ENCODE measurements at places on chromosomes 7 and 10.

- DNase-seq: no peak
Measured at GRCh38 chr7:81600608-81601007, 169.2 kb downstream of the HGF start.

DNA sequence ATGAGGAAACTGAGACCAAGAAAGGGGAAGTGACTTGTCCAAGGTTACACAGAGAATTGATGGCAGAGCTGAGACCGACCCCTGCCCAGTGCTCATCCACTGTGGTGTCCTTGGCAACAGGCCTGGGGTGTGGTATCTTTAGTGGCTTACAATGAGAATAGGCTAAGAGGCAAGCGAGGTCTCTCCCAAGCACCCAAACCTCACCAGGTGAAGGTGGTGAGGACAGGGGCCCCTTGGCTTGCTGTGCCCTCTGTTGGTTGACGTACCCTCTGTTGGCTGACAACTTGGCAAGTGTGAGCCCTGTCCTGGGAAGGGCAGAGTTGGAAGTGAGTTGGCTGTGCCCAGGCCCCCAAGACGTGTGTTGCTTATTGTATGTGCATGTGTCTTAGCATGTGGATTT is 166.9 kb downstream of the GRK5 start:
- no peak for DNase-seq

- no peak for DNase-seq
Measured at GRCh38 chr10:60883187-60883586, 60.8 kb downstream of the RHOBTB1 start.

DNA sequence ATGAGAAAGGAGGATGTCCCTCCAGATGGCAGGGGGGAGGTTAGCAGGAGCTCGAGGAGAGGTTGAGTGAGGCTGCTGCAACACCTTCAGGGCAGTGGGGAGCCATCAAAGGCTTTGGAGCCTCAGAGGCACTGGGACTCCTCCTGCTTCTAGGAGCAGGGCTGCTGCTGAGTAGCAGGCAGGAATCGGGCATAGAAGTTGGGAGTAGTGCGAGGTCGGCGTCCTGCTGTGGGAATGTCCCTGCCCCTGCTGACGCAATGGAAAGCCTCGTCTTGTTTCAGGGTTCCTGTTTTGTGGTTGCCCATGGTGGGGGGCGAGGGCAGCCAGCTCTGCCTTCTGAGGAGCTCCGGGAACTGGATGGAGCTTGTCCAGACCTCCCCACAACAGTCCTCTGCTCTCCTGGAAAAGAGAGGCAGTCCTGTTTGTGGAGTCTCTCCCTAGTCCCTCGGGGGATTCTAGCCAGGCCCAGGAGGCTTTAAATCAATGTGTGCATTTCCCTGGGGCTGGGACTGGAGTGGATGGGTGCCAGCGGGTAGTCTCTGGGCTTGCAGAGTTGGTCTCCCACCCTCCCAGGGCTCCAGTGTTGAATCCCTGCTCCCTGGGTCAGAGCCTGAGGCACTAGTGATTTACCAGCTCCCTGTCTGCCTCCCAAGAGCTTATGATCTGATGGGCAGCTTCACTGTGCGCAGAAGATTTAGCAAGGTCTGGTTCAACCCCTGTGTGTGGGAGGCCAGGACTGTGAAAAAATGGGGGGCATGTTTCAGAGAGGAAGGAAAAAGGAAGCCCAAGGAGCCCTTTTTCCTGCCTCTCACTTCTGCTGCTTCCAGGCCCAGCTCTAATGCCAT is 98.7 kb upstream of the PPIF start:
- DNase-seq: no peak

DNA sequence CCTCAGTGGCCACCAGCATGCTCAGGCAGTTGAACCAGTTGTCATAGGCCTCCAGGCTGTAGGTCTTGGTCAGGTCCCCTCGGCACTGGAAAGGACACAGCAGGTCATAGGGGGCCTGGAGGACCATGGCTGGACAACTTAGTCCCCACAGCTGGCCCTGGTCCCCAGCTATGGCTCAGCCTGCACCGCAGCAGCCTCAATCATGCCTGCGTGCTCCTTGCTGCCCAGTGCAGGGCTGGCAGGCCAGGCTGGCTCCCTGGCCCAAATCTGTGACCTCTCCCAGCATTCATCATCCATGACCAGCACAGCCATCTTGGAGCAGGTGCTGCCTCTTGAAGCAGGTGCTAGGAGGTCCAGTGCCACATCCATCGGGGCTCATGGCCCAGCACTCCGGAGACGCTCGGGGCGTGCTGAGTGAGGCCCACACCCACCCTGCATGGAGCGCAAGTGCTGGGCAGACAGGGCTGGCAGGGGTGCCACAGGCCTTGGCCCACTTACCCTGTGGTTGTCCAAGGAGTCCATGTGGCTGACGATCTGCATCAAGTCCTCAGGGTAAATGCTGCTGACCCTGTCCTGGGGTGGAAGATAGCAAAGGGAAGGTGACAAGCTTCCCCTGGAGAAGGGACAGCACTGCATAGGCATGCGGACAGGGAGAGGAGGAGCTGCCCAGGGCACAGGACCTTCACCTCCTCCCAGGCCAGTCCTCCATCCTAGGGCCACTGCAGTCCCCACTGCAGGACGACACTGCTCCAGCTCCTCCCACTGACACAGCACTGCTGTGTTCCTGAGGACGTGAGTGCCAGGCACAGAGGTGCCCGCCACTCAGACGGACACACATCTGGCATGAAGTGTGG is 61.7 kb downstream of the CSGALNACT2 start:
- no peak for DNase-seq

DNA sequence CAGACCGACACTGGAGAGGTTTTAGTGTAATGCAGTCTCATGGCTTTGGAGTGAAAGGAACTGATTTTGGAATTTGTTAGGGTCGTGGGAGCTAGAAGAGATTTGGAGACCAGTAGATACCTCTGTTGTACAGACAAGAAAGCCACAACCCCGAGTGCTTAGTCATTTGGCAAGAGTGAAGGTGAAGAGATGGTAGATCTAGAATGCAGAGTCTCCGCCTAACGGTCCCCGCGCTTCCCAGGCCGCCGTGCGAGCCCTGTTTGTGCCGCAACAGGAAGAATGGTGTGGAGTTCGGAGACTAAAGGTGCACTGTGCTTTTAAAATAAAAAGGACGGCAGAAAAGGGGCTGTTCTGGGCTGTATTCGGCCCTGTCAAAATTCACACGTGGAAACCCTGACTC is 186.7 kb downstream of the ADARB2 start:
- DNase-seq: no peak

GRCh38 chr7:43568529-43568928 is 14.4 kb upstream of the STK17A start:
- no peak for DNase-seq

GRCh38 chr7:36564489-36564888 is 159.8 kb downstream of the AOAH start:
- no peak for DNase-seq

- no peak for DNase-seq
Measured at GRCh38 chr10:130481936-130482335, 345.7 kb downstream of the GLRX3 start.

- DNase-seq: no peak
Measured at GRCh38 chr7:2718296-2718965, 30.4 kb downstream of the AMZ1 start.

DNA sequence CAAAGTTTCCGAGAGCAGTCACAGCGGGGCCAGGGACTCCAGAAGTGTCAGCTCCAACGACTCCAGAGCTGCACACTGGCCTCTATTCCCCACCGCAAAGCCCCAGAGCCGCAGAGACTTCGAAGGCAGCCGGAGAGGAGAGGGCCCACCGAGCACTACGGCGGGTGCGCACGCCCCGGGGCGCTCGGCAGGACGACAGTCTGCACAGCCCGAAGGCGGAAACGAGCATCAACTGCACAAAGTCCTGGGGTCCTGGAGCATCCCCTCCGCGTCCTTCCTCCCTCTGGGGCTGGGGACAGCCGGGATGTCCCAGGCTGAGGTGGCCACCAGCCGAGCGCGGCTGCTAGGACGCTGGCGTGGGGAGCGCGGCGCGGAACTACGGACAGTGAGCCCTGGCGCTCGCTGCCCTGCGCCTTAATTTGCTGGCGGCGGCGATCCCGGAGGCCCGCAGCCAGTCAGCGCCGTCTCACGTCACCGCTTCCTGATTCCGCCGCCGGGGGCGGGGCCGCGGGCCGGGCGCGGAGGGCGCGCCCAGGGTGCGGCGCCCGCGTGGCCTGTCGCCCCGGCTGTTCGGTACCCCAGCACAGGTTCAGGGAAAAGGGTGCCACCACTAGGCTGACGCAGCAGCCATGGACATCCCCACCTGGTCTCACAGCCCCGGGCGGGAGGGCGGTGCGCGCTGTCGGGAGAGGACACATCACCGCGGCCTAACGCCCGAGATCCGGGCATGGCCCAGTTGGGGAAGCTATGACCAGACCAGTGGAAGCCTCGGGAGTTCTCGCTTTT is at the start of gene TBX20:
Gene TBX20, minus strand, starts transcription at position 391 of the 786 bp plus-strand sequence. CDS start 480 bp downstream, outside the sequence.
- DNase-seq: no peak

GRCh38 chr7:71659622-71660021 is 527.7 kb downstream of the GALNT17 start:
- DNase-seq: no peak

DNA sequence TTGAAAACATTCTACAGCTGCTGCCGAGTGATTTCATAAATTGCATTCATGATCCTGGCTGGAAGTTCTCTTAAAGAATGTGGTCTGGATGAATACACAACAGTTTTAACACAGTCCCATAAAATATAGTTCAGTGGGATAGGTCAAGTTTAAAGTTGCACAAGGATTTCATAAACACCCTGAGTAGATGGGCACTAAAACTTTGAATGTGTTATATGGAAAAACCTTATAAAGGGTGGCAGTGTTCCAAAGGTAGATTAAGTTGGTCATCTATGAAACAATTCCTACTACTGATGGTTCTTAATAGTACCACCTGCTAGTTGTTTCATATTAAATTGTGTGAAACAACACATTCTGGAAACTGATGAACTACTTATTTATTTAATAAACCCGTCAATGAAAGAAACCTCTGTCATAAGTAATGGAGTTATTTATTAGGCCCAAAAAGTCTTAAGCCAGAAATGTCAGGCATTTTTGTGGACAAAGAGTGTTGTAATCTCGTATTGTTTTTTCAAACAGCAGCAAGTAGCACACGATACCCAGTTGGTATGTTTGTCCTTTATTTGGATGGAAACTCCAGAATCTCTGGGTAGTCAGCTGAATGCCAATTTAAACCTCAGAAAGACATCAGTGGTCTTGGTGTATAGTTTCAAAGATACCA is 14.3 kb upstream of the RPA3 start:
- no peak for DNase-seq

DNA sequence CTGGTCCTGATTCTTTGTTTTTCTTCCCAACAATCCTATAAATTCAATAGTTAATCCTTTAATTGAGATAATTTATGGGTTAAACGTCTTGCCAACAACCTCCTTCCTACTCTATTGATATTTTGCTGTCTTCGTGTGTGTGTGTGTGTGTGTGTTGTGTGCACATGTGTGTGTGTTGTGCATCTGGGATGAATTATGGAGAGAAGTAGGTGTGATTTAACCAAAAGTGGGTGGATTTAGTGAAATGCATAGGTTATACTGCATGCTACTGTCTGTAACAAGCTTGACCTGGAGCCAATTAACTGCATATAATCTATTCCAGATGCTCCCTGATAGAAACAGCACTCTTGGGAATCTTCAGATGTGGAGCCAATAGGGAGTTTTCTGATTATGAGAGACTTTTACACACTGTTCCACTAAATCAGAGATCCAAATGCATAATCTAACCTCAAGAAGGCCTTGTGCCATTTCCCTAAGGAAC is 61.2 kb downstream of the SEMA3D start:
- DNase-seq: no peak

DNA sequence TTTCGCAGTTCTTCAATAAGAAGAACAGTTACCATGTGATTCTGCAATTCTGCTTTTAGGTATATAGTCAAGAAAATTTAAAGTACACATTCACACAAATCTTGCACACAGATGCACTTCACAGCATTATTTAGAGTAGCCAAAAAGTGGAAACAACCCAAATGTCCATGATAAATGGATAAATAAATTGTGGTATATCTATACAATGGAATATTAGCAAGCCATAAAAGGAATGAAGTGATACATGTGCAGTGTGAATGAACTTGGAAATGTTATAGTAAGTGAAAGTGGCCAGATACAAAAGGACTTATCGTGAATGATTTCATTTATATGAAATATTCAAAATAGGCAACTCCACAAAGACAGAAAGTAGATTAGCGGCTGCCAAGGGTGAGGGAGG is 109.1 kb downstream of the AGMO start:
- DNase-seq: no peak

DNA sequence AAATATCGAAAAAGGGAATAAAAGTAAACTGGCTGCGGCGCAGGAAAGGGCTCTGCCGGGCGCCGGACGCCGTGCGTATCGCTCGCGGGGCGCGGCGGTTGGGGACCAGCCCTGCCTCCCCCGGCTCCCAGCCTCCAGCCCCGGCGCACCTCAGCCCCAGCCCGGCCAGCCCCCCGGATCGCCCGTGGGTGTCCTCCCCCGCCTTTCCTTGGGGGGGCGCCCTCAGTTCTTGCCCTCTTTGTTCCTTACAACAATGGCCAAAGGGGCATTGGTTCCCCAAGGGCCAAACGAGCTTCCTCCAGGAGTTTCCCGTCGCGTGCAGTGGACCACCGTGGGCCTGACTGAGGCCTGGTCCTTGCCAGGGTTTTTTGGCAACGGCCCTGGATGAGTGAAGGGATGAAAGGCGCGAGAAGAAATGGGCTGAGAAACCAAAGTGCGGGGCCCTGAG is 1.2 kb downstream of the MACROH2A2 start:
- no peak for DNase-seq

DNA sequence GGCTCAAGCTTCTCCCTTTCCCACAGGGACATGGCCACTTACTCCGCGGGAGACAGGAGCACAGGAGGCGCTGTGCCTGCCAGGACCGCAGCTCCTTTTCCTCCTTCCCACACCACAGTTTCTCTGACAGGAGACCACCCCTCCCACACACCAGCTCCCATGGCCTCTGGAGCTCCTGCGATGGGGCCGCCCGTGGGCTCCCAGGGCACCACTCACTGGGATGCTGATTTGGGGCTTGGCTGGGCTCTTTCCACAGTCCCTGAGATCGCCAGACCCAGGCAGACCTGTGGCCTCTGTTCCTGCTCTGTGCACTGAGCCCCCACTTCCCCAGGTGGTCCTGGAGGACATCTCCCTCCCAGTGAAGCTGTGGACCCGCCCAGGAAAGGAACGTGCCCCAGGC is 226.9 kb upstream of the SHH start:
- no peak for DNase-seq

GRCh38 chr10:20327954-20328353 is 511.7 kb downstream of the PLXDC2 start:
- no peak for DNase-seq

Data from stimulated activated CD8-positive, alpha-beta memory T cell treated with anti-CD3 and anti-CD28 coated beads, Interleukin-2, amount 100 ng/mL, for 1 hour (primary cell).